Caki2 (cell line): ENCODE measurements at places on chromosomes 1 and 21.

DNA sequence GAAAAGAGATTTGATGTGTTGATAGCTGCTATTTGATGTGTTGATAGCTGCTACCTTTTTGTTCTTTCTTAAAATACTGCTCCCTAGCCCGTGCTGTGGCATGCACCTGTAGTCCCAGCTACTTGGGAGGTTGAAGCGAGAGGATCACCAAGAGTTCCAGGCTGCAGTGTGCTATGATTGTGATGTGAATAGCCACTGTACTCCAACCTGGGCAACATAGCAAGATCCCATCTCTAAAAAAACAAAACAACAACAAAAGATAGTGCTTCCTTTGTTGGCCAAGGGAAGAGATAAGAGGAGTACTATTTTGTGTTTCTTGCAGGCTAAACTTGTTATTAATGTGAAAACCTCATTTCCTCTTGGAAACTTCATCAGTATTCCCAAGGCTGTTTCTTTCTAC is 6.1 kb downstream of the GPSM2 start:
- DNase-seq, result no peak

DNA sequence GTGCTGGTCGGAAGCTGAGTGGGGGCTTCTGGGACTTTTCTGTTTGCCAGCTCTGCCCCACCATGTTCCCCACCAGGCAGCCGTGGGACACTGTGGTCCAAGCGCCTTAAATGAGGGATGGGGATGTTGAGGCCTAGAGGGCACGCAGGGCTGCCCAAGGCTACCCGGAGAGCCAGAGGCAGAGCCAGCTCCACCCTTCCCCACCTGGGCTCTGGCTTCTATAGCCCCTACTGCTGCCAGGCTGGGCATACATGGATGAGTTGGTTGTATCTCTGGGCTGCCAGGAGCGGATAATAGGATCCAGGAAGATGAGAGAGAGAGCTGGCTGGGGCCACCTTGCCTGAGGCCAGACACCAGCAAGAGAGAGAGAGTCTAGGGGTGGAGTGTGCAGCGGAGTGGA is 49.4 kb downstream of the PTPRU start:
- no peak for DNase-seq

DNA sequence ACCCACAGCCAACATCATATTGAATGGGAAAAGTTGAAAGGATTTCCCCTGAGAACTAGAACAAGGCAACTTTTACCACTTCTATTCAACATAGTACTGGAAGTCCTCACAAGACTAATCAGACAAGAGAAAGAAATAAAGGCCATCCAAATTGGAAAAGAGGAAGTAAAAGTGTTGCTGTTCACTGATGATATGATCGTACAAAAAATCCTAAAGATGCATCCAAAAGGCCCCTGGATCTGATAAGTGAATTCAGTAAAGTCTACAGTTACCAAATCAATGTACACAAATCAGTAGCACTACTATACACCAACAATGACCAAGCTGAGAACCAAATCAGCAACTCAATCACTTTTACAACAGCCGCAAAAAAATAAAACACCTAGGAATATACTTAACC is 28.3 kb downstream of the RAB3GAP2 start:
- DNase-seq, result no peak

GRCh38 chr1:74952786-74953185 is 181.4 kb upstream of the LHX8 start:
- DNase-seq, result no peak

- DNase-seq, result no peak
Observed at GRCh38 chr1:245754463-245754961, 599.7 kb downstream of the KIF26B start.

DNA sequence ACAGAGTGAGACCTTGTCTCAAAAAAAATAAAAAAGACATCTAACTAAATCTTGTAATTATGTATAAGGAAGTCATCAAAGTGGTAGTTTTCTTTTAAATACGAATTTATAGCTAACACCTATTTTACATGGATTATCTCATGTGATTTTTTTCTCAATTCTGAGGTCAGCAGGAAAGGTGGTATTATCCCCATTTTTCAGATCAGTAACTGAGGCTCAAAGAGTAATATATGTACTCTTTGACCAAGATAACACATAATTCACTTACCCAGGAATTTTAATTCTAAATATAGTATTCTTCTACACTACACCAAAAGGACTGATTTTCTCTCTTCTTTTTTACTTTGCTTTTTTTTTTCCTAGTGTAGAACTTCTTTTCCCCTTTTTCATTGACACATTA is 9.1 kb downstream of the IFT25 start:
- DNase-seq, result no peak

DNA sequence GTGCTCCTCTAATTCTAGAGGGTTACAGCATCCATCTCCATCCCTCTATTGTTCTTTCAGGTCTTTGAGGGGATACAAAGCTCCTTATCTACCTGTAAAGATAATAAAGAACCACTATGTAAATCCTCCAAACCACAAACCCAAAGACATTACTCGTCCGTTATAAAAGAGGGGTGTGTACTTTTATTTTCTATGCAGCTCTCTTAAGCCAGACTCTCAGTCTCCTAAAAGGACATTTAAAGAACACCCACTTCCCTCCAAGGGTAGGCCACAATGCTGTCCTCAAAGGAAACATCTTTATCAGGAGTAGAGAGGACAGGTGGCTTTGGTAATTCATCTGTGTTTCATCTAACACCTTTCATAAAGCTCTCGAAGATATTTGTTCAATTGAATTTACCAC is 67.9 kb upstream of the DYNLT5 start:
- DNase-seq, result no peak

DNA sequence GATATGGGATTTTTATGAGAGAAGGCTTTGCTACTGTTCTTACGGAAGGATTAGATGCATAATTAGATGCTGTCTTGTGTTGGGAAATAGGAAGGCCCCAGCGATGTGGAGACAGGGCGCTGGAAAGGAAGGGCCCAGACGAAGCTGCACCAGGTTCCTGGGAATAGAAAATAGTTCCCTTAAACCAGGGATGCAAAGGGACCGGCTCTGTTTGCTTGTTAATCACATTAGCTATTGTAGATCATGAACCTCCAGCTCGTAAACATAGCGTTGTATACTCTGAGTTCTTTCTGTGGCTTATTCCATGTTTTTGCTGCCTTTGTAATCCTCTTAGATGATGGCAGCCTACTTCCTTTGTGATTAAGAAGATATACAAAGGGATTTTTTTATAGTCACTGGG is 79.8 kb upstream of the COX20 start:
- no peak for DNase-seq

- DNase-seq, result no peak
Observed at GRCh38 chr1:185353124-185353523, 36.1 kb upstream of the IVNS1ABP start.

- DNase-seq, result peak; percentile 39
Observed at GRCh38 chr1:41241354-41241748, 755 bp downstream of the SCMH1 start.

DNA sequence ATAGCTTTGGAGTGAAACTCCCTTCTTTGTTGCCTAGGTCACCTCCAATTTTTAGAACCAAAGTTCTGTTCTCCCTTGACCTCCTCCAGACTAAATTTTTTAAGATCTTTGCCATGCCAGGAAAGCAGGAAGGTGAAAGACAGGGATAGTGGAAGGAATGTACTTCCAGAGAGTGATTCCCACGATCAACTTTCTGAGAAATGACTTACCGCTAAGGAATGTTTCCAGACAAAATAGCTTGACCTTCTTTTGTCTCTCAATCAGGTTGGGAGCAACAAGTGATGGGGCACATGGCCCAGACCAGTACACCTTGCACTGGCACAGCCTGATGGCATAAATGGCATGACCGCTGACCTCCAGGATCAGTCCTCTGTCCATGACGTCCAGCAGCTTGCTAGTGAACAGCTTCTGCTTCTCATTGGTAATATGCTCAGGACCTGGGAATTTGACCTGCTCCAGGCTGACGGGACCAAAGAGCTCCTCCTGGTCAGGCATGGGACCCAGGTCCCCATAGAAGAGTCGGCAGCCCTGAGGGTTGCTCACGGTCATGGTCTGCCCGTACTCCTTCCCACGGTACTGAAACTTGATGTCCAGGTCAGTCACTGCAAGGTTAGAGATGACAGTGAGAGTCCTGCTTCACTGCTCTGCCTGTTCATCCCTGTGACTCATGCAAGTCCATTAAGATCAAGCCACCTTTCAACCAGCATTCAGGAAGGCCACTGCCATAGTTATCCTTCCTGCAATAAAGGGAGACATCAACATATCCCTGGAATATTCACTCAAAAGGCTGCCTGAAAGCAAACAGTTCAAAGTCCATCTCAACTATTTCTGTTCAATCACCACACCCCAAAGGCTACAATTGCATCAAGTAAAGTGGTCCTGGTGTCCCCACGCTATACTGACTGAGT is 6.2 kb upstream of the C1orf74 start:
- DNase-seq, result peak; percentile 23

- DNase-seq, result no peak
Observed at GRCh38 chr1:41668967-41669366, 184.5 kb upstream of the EDN2 start.

DNA sequence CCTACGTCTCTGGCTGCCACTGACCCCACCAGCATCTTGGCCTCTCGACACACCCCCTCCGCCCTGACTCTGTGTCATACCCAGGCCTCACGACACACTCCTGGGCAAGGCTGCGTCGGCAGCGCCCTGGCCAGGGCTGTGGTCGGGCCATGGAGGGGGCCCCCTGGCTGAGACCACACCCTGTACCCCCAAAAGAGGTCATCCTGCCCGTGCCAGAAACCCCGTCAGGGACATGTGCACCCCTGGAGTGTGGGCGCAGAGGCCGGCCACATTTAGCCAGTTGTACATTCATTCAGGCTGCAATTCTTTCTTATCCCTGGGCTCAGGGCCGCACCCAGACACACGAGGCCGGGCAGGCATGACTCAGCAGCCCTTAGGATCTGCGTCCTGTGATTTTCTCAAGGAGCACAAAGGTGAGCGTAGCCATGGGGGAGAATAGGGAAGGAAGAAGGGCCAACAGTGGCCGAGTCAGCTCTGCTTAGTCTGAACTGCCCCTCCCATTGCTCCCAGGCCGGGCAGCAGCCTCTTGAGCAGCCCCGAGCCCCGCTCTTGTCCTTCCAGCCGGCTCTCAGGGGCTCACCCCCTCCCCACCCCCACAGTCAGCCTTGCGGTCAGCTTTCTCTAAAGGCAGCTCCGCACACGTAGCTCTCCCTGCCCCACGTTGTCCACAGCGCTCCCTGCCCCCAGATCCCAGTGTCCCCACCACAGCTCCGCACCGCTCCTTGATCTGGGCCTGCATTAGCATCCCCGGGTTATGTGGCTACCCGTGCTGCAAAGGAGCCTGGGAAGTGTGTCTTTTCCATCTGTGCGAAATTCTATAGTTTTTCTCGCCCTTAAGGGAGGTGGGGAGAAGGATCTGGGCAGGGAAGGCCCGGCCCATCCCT is 7.9 kb downstream of the CSTB start:
- peak; percentile 96 for DNase-seq

DNA sequence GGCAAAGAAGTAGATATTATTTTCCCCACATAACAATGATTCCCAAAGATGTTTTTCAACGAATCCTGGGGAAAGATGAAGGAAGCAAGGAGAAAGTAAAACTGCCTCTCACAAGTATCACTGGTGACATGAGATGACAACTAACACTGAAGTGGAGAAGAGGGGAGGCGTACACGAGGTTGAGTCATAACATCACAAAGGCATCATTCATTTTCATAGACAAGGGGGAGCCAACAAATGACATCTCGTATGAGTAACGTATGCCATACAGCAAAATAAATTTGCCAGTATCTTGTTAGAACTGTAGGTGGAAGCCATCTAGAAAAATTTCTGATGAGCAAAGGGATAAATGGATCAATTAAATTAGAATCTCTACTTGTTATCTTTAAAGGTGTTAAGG is 56.6 kb downstream of the ATP1B1 start:
- DNase-seq, result no peak

- DNase-seq, result no peak
Observed at GRCh38 chr21:45507523-45507875, 34.7 kb downstream of the SLC19A1 start.

- DNase-seq, result no peak
Observed at GRCh38 chr1:33347650-33347992, 26.7 kb upstream of the A3GALT2 start.

DNA sequence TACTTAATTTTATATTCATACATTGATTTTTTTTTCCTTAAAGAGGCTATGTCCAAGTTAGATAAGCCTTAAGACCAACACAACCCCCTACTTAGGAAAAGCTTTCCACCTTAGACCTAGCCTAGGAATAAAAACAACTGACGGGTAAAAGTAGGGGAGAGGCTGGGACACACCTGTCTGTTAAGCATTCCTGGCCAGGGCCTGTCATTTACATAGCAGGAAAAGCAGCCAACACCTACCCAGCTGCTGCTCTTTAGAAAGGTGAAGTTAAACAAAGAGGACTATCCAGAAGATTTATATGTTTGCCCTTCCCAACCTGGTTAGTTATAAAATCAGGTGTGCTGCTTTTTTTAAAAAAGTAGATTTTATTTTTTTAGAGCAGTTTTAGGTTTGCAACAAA is 29.1 kb upstream of the SAMD13 start:
- DNase-seq, result no peak

DNA sequence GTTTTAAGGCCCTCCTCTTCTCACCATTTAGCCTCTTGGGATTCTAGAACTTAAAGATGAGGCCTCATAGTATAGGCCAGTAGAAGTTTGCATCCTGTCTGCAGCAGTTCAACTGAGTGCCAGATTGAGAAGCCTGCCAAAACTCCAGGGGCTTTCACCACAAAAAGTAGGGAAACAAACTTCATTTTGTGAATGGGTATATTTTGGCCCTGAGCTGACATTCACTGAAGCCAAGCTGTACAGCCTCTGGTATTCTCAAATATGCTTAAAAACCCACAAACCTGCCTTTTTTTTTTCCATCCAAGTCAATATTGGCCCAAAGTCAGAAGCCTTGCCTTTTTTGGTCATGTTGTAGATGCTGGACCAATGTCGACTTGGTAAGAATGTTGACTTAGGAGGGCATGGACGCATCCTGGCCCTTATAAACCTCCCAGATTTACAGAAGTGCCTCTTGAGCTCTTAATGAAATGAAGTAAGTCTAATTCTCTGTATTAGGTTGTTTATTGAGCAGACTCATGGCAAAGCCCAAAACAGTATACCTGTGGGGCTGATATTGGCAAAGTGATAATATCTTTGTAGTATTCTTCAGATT is 337.5 kb downstream of the CHRM3 start:
- DNase-seq, result no peak

GRCh38 chr1:207084701-207085180 is 3.9 kb upstream of the C4BPB start:
- DNase-seq, result peak; percentile 35
